ENCODE measurements at places on chromosomes 1 and 21.
A peak's percentile ranks its signal among the peaks of the same experiment; 100 is the strongest.

DNA sequence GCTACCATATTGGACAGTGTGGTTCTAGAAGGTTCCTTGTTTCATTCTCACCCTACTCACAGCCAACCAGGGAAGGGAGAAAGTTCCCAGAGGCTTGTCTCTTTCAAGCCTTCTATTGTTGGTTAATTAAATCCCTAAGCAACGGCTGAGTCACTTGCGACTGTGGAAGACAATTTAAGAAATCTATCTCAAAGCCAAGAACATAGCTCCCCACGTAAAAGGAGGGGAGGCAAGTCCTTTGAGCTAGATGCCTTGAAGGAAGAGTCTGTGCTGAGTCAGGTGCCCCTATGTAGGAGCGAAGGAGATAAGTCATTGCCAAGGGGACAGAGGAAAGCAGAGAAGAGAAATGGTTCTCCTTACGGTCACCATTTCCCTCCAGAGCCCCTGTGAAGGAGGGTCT is 79.4 kb upstream of the PPP2R5A start:
- no peak for DNase-seq

- no peak for DNase-seq
Measured at GRCh38 chr21:33309778-33310177, 15.0 kb upstream of the IFNAR1 start.

DNA sequence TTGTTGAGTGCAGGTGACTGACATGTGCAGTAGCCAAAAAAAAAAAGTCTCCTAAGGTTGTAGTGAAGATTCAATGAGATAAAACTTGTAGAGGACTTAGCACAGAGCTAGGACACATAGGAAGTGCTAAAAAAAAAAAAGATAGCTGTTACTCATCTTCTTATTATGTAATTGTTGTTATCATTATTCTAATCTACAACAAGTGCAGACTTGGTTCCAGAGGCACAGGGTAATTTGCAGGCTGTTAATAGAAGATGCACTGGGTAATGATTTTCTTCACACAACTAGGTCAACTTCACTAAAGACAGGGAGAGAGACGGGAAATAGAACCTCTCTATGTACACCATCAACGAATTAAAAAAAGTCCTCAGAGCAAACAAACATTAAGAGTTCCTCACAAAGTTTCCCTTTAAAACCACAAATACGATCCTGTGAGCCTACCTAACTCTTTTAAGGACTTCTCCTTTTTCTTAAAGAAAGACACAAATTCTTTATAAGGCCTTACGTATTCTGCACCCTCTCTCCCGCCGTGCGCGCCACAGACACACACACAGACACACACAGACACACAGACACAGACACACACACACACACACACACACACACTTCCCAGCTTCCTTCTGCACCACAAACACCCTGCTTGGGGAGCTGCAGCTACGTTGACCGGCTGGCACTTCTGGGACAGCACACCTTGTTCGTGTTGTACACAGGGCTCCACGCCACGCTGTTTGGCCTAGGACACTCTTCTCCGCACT is 49.8 kb upstream of the GADD45A start:
- DNase-seq, result no peak

DNA sequence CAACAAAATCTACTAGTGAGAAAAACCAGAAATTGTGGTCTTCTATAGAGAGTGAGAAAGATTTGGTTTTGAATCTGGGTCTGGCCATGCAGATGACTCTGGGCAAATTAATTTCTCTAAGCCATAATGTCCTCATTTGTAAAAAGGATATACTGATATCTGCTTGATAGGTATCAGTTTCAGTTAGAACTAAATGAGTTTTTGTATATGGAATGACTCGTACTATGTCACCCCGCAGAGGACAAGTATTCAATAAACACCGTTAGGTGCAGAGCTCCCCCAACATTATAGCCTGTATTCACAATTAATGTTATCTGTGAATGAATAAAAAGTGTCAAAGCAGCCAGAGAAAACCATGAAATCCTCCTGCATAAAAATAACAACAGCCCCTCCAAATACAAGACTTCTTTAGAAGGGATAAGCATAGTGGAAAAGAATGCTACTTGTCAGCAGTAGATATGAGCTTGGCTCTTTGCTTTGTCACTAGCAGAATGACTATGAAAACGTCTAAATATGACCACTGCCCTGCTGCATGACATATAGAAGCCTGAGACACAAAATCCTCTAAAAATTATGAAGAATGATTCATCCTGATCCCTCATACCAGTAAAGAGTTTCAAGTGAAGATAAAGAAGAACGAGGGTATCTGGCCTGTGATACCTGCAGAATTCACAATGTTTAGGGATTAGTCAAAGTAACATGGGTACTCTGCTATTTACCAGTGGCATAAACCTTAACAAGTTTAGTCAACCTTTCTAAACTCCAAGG is 17.8 kb downstream of the SCAF4 start:
- DNase-seq, result no peak

- no peak for DNase-seq
Measured at GRCh38 chr1:2601721-2602303, 15.2 kb downstream of the PRXL2B start.

GRCh38 chr1:17673329-17674072 is 81.6 kb upstream of the ACTL8 start:
- DNase-seq, result no peak

DNA sequence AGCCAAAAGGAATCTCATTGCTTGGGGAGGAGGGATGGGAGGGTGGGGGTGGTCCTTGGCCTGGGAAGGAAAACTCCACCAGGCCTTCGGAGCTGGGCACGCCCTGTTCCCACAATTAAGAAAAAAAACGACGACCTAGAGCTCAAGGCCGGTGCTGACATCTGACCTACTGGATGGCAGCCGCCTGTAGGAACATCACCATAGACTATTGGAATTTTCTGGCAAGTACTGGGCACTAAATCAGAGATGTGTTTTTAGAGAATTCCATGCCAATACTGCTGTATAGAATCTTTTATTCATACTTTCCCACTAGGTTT is 729 bp downstream of the NADK start:
- peak; percentile 3 for DNase-seq

DNA sequence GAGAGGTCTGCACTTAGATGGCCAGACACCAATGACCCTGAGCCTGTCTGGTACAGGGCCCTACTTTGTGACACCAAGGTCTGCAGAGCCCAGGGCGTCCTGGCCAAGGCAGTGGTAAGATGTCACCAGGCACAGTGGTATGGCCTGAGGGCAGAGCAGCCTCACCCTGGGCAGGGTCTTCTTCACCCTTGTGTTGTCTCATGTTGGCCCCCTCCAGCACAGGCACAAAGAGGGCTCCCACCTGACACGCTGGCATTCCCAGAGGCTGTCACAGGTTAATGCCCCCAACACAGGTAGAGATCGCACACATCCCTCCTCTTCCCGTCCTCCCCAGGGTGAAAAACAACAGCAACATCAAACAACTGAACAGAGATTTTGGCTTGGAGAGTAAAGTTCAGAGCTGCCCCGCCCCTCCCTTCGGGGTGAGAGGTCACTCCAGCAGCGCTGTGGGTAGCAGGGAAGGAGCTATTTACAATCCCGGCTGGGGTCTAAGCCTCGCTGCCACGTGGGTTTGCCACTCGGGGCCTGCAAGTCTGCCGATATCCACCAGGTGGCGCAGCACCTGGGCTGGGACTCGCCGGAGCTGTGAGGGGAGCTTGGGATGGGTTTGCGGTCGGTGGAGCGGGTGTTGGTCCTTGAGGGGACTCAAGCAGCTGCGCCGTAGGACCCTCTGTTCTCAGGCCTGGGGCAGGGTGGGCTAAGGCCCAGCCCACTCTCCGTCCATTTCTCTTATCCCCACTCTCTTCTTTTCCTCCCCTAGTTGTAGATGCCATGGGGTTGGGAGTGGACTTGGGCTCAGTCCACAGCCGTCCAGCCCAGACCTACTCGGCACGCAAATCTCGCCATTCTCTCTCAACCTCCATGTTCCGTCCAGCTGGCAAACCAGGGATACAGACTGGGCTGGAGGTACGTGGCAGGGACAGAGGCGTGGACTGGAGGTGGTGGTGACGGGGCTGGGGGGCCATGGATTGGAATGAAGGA is 12.7 kb downstream of the EFNA3 start:
- DNase-seq, result peak; percentile 76

DNA sequence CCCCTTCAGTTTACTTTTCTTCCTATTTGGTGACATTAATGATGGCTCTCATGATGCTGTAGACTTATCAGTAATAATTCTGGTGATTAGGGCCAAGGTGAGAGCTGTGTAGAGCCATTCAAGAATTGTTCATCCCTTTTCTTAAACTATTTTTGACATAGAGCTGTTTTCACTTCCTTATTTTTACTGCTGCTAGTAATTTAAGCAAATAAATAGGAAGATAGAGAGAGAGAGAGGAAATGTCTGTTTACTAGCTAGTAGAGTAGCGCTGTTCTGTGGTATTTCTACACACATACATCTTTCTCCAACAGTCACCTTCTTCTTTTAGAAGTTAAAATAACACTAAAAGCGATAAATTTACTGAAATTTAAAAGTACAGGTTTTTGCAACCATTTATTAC is 678.0 kb upstream of the ZP4 start:
- no peak for DNase-seq

DNA sequence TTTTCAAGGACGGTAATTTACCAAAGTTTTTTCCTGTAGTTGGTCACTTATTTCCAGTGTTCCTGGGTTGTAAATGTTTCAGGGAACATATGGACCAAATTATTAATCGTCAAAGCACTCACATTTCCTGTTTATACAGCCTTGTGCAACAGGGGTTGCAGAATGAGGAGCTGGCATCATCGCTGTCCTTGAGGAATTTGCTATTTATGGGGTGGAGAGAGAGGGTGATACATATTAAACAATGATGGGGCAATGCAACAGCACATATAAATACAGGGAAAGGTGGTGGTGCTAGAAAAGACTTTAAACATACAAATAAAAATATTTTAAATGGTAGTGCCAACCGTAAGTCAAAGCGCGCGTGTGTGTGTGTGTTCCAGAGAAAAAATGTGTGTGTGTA is 369.8 kb downstream of the NPHP4 start:
- DNase-seq, result no peak

DNA sequence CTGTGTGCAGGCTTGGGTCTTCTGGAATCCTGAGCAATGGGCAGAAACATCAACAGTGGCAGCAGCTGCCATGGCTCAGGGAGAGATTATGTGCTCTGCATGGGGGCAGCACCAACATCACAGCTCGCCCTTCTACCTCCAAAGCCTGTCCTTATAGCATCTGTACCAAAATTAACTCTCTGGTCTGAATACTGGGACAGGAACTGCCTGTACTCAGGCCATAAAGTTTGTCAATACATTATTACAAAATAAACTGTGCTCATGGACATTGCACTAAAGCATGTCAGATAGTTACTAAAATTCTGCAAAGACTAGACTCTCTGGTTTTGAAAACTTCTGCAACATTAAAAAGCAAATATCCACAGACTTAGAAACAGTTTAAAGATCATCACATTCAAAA is 91.6 kb downstream of the ZC3H11B start:
- DNase-seq, result no peak

DNA sequence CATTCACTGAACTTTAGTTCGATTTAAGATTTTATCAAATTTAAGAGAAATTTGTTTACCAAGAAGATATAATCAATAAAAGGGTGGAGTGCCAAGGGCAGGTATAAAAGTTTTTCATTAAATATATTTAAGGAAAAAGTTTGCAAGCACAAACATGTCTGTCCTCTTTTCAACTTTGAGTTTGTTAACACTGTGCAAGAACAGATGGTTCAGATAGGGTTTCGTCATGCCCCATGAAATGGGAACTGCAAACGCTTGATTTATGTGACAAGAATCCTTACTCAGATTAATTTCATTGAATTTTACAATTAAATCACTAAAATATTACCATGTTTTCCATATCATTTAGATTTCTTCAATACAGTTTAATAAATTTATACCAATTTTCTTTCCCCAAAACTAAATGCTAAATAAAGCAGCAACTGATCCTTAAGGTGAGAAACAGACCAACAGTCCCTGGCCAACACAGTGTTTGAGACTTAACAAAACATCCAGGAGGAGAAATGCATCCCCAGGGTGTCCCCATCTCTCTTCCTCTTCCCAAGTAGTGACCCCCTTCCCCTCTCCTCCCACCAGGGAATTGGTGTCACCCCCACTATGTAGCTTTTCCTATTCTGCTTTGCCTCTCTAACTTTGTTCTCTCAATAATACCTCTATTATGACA is 292.9 kb downstream of the LTN1 start:
- DNase-seq, result no peak

DNA sequence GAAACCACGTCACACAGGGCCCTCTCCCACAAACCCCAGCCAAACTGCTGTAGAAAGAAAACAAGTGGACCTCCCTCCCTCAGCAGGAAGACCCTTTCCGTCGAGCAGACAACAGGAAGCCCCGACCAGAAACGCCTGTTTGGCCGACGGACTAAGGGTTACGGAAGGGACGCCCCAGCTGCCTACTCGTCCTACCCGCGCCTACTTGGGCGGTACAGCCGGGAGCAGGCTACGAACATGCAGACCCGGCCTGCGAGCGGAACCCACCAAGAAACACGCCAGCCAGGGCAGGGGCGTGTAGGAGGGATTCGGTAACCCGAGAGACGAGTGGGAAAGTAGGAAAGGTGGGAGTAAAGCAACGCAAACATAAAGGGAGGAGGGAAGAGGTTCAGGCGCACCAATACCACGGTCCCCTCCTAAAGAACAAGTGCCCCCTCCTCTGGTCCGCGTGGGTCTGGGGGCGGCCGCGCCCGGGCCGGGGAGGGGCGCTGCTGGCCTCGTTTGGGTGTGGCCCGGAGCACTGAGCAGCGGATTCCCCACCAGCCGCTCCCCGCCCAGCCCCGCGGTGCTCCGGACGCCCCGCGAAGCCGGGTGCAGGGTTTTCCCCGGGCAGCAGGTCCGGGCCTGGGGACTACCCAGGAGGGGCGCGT is 450 bp downstream of the S100A10 start:
- DNase-seq, result no peak

DNA sequence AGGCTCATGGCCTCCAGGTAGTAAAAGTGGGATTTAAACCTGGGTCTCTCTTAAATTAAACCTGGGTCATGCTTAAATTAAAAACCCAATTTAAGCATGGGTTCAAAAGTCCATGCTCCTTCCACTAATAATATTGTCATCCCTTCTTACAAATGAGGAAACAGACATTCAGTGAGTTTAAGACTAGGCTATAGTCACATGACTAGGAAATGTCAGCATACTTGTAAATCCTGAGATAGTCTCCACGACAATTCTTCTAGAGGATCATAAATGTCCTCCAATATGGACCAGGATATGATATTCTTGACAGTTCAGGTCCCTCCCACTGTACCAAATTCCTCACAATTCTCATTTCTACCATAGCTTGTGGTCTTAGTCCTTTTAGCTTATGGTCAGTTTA is 10.5 kb upstream of the IGFN1 start:
- no peak for DNase-seq

GRCh38 chr1:40032240-40032891 is 8.2 kb upstream of the CAP1 start:
- DNase-seq, result peak; percentile 32

GRCh38 chr1:3773572-3774275 is 1.2 kb downstream of the SMIM1 start:
- no peak for DNase-seq

GRCh38 chr1:177170756-177171535 is at the start of gene BRINP2:
Gene BRINP2 (plus strand): TSS chr1:177170958. CDS start chr1:177229877, 58,919 bp downstream.
- DNase-seq, result peak; percentile 34

DNA sequence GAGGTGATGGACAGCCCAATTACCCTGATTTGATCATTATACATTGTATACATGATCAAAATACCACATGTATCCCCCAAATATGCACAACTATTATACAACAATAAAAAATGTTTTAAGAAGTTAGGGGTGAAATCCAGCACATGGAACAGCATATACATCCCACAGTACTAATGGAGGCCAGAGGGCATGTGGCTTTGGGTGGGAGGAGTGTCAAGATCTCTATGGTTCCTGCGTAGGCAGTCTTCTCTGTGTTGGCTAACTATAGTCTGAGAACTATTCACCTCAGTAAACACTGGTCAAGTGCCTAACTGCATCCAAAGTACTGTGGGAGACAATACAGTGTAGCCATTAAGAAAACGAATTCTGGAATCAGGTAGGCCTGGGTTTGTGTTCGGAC is 74.1 kb downstream of the GADD45A start:
- no peak for DNase-seq
